ENCODE measurements at places on chromosomes 1 and 21.

GRCh38 chr1:38741341-38741740 is 118.2 kb downstream of the RRAGC start:
- DNase-seq, result no peak

- no peak for DNase-seq
These were observed 24.2 kb upstream of the CTBS start for GRCh38 chr1:84598418-84598817.

DNA sequence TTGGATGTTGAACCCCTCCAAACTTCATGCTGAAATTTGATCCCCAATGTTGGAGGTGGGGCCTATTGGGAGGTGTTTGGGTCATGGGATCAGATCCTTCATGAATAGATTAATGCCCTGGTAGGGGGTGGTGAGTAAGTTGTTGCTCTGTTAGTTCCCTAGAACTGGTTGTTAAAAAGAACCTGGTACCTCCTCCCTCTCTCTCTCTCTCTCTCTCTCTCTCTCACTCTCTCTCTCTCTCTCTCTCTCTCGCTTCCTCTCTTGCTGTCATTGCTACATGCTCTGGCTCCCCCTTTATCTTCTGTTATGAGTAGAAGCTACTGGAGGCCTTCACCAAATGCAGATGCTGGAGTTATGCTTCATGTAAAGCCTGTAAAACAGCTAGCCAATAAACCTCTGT is 498.2 kb upstream of the NR5A2 start:
- DNase-seq, result no peak

GRCh38 chr1:204673909-204674649 is 11.5 kb downstream of the LRRN2 start:
- no peak for DNase-seq

GRCh38 chr1:161200421-161200991 is 1.7 kb upstream of the ADAMTS4 start:
- no peak for DNase-seq

- no peak for DNase-seq
These were observed 120.9 kb downstream of the DAB1 start for GRCh38 chr1:57302812-57303596.

All from anterior cingulate cortex (tissue), 58 donors.